ENCODE measurements at places on chromosomes 16 and 17.

DNA sequence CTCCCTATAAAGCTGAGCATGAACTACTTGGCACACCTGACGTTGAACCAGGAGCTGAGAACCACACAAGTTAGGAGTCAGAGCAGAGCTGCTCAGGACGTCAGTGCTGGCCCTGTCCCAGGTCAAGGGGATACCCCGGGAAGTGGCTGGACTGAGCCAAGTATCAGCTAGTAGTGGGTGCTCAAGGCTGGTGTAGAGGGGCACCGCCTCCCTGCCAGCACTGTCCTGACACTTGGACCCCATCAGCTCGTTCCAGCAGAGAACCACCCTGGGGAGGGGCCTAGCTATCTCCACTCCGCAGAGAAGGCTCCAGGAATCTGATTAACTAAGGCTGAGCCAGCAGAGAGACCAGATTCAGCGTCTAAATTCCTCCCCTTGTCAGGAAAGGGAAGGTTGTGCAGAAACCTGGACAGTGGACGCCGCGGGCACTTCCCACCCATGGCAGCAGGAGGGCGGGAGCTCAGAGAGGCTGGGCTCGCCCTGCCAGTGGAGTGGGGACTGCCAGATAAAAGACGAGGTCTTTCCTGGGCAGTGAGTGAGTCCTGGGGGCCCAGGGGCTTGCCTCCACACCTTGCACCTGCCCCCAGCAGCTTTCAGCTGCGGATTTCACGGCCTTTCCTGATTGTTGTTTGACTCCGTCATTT lies 21.0 kb downstream of the C16orf90 start:
- DNase-seq = no peak

- no peak for DNase-seq
These were observed 17.7 kb upstream of the SMURF2 start for GRCh38 chr17:64679710-64680216.

DNA sequence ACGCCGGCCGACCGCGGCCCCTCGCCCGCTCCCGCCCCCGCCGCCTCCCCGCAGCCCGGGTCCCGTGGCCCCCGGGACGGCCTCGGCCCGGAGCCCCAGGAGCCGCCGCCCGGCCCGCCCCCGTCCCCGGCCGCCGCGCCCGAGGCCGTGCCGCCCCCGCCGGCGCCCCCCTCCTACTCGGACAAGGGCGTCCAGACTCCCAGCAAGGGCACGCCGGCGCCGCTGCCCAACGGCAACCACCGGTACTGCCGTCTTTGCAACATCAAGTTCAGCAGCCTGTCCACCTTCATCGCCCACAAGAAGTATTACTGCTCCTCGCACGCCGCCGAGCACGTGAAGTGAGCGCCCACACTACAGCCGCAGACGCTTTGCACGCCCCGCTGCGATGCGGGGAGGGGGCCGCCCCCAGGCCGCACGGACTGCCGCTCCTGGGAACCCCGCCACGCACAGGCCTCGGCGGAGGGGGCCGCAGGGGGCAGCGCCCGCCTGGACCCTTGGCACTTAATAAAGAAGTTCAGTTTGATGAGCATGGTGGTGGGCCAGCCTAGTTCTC lies 35.5 kb upstream of the ZC3H18 start:
- DNase-seq = peak; percentile 39

DNA sequence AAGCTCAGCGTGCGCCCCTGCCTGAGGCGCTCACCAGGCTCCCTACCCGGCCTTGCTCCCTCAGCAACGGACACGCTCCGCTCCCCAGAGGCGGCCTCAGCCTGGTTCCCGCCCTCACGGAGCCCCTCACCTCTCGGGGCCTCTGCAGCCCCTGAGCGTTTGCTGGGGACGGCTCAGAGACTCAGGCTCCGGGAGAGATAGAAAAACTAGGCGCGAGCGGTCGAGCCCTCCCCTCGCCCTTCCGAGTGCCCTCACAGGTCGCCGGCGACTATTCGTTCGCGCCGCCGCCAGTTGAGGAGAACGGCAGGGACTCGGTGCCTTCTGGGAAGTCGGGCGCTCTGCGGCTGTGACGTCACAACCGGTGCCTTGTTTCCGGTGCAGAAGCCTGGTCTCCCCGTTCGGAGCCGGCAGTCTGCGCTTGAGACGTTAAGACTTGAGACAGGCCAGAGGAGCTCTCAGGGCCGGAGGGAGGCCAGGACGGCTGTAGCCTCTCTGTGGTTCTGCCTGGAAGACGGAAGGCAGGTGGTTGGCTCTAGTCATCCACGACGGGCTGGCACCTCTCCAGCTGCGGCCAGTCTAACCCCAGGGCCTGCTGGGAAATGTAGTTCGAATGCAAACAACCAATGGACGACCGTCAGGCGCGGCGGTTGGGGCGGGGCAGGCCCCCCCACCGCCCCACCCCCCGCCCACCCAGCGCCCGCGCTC lies at the start of gene ZNF200:
ZNF200 (minus strand) TSS at position 302 of the 705 bp plus-strand sequence. CDS start 1,403 bp downstream, outside the sequence.
- peak; percentile 85 for DNase-seq

GRCh38 chr17:8941980-8942622 lies 23.4 kb downstream of the PIK3R5 start:
- no peak for DNase-seq

DNA sequence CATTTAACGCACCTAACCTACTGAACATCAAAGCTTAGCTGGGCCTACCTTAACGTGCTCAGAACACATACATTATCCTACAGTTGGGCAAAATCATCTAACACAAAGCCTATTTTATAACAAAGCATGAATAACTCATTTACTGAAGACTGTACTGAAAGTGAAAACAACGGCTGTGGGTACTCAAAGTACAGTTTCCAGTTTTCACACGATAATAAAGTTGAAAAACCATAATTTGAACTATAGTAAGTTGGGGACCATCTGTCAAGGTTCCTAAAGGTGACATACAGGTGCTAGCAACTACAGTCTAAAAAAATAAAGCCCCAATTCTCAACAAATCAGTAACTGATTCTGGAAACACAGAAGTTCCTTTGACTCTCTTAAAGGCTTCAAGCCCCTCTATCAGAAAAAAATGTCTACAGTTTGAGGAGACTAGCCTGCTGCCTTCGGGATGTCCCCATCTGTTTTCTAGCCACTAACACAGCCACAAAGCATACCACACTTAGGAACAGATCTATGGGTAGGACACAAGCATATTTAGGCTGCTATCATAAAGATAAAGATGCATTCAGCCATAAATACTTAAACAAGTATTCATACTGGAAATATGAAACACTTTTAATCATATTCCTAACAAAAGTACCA lies 71.3 kb downstream of the KANSL1 start:
- DNase-seq = no peak
